ENCODE measurements at places on chromosomes 5 and 9.

- no peak for DNase-seq
Measured at GRCh38 chr5:72353046-72353445, 32.9 kb downstream of the PTCD2 start.

DNA sequence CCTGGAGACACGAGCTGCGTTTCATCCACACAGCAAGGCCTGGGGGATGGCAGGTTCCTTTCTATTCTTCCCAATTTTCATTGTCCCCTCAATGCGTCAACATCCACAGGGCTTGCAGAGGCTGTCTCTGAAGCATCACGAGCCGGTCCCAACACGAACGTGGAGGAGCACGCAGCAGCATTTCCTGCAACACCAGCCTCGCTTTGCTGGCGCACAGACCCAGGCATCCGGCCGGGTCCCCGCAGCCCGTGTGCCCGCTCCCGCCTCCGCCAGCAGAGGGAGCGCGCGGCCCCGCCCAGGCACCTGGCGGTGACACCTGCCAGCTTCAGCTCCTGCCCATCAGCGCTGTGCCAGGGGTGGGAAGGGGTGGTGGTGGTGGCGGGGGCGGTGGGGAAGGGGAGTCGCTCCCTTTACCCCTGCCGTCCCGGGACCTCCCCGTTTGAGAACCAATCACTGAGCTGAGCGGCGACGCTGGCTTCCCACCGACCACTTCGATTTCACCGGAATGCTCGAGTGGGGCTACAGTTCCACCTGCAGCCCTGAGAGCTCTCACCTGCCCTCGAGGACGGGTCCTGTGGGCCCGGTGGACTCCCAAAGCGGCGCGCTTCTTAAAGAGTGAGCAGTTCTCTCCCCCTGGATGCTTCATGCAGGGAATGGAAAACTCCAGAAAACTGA lies 464.5 kb downstream of the ICE1 start:
- DNase-seq: peak; percentile 19

DNA sequence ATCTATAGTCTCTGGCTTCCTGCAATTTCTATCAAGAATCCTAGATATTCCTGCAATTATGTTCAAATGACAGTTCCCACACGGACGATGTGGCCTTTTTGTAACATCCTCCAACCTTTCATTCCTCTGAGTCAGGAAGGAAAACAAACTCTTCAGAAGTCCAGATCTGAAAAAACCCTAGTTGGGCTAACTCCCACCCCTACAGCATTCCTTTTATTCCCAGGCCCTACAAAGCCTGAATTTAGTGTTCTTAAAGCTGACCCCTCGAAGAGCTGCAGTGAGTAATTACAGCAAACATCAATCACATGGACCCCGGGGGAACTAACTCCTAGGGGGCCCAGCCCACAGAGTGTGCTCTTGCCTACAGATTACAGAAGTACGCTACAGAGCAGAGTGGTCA lies 99.7 kb downstream of the SERINC5 start:
- no peak for DNase-seq

DNA sequence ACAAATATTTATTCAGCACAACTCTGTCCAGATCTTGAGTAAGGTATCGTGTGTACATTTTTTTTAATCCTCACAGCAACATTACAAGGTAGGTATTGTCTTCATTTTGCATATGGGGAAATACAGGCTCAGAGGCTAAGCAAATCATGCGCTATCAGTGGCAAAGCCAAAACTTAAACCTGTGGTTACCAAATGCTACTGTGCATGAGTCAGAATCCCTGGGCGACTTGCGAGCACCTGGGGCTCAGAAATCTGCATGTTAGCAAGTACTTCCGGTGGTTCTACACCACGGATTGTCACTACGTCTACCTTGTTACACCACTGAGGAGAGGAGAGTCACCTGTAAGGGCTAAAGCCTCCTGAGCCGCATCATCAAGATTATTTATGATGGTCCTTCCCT lies 21.3 kb downstream of the C5orf58 start:
- DNase-seq: peak; percentile 62
